ENCODE measurements at places on chromosomes 4 and X.

- no peaks in the 10 kb centered on the region for H3K27me3 ChIP-seq
- no peak overlapping the region for H3K27ac ChIP-seq
- no peak overlapping the region for H3K4me3 ChIP-seq
- no peaks in the 10 kb centered on the region for H3K4me1 ChIP-seq
Observed at GRCh38 chrX:39477762-39478120, 620.0 kb downstream of the BCOR start.

- H3K4me1 ChIP-seq: no peaks in the 10 kb centered on the region
- H3K27ac ChIP-seq: no peak overlapping the region
- no peaks in the 10 kb centered on the region for H3K36me3 ChIP-seq
- no peaks in the 10 kb centered on the region for H3K27me3 ChIP-seq
- H3K4me3 ChIP-seq: no peak overlapping the region
- DNase-seq: no peak
Observed at GRCh38 chr4:148778980-148779675, 336.9 kb upstream of the NR3C2 start.

- no peak for DNase-seq
- no peaks in the 10 kb centered on the region for H3K4me1 ChIP-seq
Observed at GRCh38 chr4:41749631-41750039, 1.1 kb upstream of the PHOX2B start.

DNA sequence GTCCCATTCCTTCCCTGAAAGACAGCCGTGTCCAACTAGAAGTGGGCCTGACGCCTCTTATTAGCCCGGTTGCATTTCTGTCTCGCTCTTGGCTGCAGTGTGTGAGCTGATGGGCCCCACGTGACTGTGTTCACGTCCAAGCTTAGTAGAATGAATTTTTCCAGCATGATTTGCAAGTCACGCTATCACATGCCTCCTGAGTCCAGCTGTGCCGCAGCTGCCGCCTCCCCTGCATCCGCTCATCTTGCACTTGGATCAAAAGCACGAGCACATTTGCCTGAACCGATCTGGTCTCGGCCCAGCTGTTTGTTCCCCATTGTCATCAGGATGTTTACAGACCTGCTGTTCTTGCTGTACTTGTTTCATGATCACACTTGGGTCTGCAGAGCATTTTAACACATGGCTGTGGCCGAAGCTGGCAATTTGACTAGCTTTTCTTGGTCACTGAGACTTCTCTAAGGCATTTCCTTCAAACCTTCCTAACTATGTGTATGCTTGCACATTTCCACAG is 126.5 kb downstream of the KIT start:
- no peak overlapping the region for H3K27ac ChIP-seq
- peak; percentile 51 for DNase-seq
- H3K27me3 ChIP-seq: no peaks in the 10 kb centered on the region
- H3K4me1 ChIP-seq: no peaks in the 10 kb centered on the region
- H3K36me3 ChIP-seq: no peaks in the 10 kb centered on the region

- no peaks in the 10 kb centered on the region for H3K4me1 ChIP-seq
- H3K4me3 ChIP-seq: no peak overlapping the region
- H3K36me3 ChIP-seq: no peaks in the 10 kb centered on the region
- no peak overlapping the region for H3K27ac ChIP-seq
- H3K27me3 ChIP-seq: no peaks in the 10 kb centered on the region
- DNase-seq: no peak
Observed at GRCh38 chr4:6939761-6940743, 30.4 kb downstream of the TBC1D14 start.

- no peaks in the 10 kb centered on the region for H3K4me1 ChIP-seq
- no peak for DNase-seq
- H3K27me3 ChIP-seq: no peaks in the 10 kb centered on the region
- no peak overlapping the region for H3K27ac ChIP-seq
- no peaks in the 10 kb centered on the region for H3K36me3 ChIP-seq
- no peak overlapping the region for H3K4me3 ChIP-seq
Observed at GRCh38 chr4:163930086-163930485, 435.6 kb downstream of the TMA16 start.

- H3K27ac ChIP-seq: no peak overlapping the region
- H3K36me3 ChIP-seq: no peaks in the 10 kb centered on the region
- peaks cover 12% of the 10 kb centered on the region for H3K4me1 ChIP-seq
- H3K27me3 ChIP-seq: no peaks in the 10 kb centered on the region
- DNase-seq: no peak
Observed at GRCh38 chr4:159272273-159273140, 169.6 kb downstream of the RAPGEF2 start.

DNA sequence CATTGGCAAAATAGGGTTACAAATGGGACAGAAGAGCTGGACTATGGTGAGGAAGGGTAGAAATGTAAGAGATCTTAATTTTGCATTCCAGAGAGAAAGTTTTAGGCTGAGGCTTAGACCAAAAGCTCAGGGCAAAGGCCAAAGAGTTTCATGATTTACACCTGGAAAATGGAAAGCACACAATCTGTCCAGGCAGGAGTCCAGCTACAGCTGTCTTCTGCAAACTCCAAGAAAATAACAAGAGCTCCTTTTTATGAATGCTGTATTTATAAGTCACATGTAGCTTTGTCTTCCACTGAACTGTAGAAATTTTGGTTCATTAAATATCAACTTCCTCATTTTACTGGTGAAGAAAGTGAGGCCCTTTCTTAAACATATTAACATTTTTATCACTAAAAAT is 288.0 kb upstream of the ATOH1 start:
- H3K36me3 ChIP-seq: no peaks in the 10 kb centered on the region
- no peaks in the 10 kb centered on the region for H3K4me1 ChIP-seq
- no peak overlapping the region for H3K27ac ChIP-seq
- no peak for DNase-seq
- H3K4me3 ChIP-seq: no peak overlapping the region

DNA sequence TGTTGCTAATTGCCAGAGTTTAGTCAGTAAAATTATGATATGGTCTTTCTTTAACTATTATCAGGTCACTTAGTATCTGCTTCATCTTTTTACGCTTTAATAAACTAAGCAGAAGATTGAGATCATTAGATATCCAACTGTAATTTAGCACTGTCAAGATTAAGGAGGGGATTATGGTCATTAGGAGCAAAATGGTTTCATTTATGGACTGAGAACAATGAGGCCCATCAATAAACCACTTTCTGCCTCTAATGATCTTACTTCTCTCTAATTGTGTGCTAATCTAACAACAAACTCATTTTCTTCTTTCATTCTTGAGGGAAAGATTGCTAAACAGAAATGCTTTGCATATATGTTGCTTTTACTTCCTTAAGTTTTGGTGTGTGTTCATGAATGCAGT is 340.4 kb downstream of the RPA4 start:
- H3K4me3 ChIP-seq: no peak overlapping the region
- H3K36me3 ChIP-seq: no peaks in the 10 kb centered on the region
- no peak overlapping the region for H3K27ac ChIP-seq
- no peak for DNase-seq
- H3K27me3 ChIP-seq: peaks cover 3% of the 10 kb centered on the region

- no peak overlapping the region for H3K27ac ChIP-seq
- DNase-seq: no peak
- H3K4me1 ChIP-seq: no peaks in the 10 kb centered on the region
Observed at GRCh38 chr4:128868758-128869157, 59.3 kb downstream of the JADE1 start.

GRCh38 chr4:176920694-176921093 is 128.0 kb upstream of the VEGFC start:
- no peak overlapping the region for H3K27ac ChIP-seq
- H3K36me3 ChIP-seq: no peaks in the 10 kb centered on the region
- DNase-seq: no peak
- no peaks in the 10 kb centered on the region for H3K27me3 ChIP-seq

- no peaks in the 10 kb centered on the region for H3K36me3 ChIP-seq
- DNase-seq: no peak
- no peak overlapping the region for H3K4me3 ChIP-seq
- no peak overlapping the region for H3K27ac ChIP-seq
Observed at GRCh38 chrX:52821079-52821760, 10.1 kb downstream of the XAGE5 start.

DNA sequence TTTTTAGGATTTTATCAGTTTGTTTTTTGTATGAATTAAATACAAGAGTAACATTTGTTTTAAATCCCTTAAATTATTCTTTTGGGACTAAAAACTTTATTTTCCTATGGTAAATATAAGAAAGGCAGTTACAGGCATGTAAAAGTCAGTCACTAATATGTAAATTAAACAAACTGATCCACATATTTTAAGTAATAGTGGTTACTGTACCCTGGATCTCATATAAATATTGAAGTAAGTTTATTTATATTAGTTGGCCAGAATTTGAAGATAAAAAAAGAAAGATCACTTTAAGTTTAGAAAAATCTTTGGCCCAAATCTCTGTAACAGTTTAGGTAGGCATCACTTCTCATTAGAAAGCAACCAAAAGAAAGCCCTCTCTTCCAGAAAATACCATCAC is 45.8 kb downstream of the LDB2 start:
- no peaks in the 10 kb centered on the region for H3K4me1 ChIP-seq
- H3K27ac ChIP-seq: no peak overlapping the region
- H3K4me3 ChIP-seq: no peak overlapping the region
- no peak for DNase-seq
- H3K27me3 ChIP-seq: no peaks in the 10 kb centered on the region

GRCh38 chr4:120293341-120293740 is 226.7 kb upstream of the MAD2L1 start:
- DNase-seq: no peak
- H3K27ac ChIP-seq: no peak overlapping the region
- no peaks in the 10 kb centered on the region for H3K27me3 ChIP-seq
- H3K4me3 ChIP-seq: no peak overlapping the region
- no peaks in the 10 kb centered on the region for H3K36me3 ChIP-seq

GRCh38 chr4:184142121-184143000 is 75.3 kb downstream of the ENPP6 start:
- no peaks in the 10 kb centered on the region for H3K36me3 ChIP-seq
- no peaks in the 10 kb centered on the region for H3K27me3 ChIP-seq
- H3K27ac ChIP-seq: no peak overlapping the region
- H3K4me3 ChIP-seq: no peak overlapping the region

DNA sequence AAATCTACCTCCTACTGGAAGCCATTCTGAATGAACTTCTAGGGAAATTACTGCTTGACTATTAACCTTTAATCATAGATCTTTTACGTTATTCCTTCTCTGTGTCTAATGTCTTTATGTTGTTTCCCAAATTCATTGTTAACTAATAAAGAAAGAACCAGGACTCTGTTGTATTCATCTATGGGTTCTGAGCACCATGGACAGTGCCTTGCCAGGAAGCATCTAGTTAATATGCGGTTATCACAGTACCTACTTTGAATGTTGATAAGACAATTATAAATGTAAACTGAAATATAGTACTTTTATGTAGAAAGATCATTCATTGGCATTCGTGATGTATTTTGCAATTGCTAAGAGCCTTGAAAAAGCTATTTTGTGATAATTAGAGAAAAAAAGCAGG is 23.8 kb downstream of the NWD2 start:
- H3K27me3 ChIP-seq: no peaks in the 10 kb centered on the region
- H3K27ac ChIP-seq: no peak overlapping the region
- H3K4me1 ChIP-seq: no peaks in the 10 kb centered on the region
- H3K36me3 ChIP-seq: no peaks in the 10 kb centered on the region
- no peak overlapping the region for H3K4me3 ChIP-seq
